ENCODE measurements at places on chromosomes 2 and 18. TPM values are rescaled to one million over a fixed set of nuclear protein-coding genes. Genes with fewer than 3 reads are reported as not detected.

The RAB12 gene
- 71.5 TPM for total RNA-seq

The SFT2D3 gene
- total RNA-seq = 8.3 TPM

The SOX11 gene
- 1.8 TPM for total RNA-seq

The DYNAP gene
- not detected for total RNA-seq

The IRS1 gene
- 3.4 TPM for total RNA-seq

- no peak for DNase-seq
These were observed 8.6 kb upstream of the SOCS6 start for GRCh38 chr18:70280007-70280925.

DNA sequence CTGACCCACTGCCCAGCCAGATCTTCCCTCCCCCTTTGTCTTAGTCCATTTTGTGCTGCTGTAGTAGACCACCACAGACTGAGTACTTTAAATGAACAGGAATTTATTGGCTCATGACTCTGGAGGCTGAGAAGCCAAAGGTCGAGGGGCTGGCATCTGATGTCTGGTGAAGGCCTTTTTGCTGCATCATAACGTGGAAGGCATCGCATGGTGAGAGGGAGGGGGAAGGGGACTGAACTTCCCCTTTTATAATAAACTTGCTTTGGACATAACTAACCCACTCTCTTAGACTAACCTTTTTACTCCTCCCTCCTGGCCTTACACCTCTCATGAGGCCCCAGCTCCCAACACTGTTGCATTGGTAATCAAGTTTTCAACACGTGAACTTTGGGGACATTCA lies 83.8 kb downstream of the MAP4K4 start:
- no peak for DNase-seq

GRCh38 chr2:136225950-136226835 lies 108.2 kb upstream of the CXCR4 start:
- no peak for DNase-seq
